ENCODE measurements at places on chromosomes 6 and 20.

- no peak for DNase-seq
Measured at GRCh38 chr6:39696986-39697788, 28.0 kb downstream of the KIF6 start.

DNA sequence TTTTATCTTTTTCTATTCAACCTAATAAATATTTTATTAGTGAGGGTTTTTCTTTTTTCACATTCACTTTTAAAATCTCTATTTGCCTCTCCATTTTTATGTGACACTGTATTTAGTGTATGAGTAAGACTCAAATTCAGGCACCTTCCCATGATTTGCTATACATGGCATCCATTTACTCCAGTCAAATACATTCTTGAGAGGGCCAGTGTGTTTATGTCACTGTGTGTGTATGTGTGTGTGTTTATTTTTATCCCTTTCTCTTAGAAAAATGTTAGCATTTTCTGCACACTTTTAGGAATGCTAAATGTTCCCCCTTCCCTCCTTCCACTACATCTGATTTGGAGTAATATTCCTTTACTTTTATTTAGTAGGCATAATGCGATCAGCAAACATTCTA is 290.0 kb downstream of the PACRG start:
- DNase-seq = no peak

DNA sequence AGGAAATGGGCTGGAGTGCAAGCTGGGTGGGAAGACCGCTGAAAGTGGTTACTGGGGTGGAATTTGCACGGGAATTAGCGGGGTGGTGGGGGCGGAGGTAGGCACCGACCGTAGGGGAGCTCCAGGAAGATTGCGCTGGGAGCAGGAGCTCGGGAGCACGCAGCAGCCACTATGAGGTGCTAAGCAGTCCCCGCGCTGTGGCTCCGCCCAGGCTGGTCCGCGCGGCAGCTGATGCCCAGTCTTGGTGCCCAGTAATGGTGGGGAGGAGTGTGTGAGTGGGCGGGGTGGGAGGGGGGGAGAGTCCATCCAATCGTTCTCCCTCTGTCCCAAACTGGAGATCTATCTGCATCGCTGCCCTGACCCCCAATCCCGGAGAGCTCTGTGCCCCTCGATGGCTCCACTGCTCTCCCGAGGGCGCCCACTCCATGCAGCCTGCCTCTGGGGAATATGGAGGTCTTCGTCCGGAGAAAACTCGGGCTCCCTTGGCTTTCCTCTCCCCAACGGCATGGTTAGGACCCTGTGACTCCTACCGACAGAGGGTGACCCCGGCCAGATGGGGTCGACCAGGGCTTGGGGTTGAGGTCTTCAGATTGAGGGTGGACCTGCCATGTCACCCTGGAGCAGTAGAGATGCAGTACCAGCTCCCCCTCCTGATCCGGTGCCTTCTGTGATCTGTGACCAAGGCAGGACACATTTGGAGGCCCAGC is 5.3 kb downstream of the TP53TG5 start:
- no peak for DNase-seq

DNA sequence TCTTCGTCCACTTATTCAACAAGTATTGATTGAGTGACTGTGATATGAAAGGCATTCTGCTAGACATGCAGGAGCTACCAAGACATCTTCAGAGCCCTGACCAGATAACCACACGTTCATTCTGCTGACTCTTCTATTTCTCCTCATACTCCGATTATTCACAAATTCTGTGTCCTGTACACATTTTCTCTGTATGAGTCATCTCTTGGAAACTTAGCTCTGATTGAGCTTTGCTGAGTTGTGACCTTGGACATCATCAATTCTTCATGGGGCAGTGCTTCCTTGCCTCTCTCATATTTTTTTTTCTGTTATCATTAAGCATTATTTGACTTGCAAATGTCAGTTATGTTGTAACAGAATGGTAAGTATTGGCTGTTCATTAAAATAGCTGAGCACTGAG is 351.6 kb upstream of the CNR1 start:
- DNase-seq = no peak

DNA sequence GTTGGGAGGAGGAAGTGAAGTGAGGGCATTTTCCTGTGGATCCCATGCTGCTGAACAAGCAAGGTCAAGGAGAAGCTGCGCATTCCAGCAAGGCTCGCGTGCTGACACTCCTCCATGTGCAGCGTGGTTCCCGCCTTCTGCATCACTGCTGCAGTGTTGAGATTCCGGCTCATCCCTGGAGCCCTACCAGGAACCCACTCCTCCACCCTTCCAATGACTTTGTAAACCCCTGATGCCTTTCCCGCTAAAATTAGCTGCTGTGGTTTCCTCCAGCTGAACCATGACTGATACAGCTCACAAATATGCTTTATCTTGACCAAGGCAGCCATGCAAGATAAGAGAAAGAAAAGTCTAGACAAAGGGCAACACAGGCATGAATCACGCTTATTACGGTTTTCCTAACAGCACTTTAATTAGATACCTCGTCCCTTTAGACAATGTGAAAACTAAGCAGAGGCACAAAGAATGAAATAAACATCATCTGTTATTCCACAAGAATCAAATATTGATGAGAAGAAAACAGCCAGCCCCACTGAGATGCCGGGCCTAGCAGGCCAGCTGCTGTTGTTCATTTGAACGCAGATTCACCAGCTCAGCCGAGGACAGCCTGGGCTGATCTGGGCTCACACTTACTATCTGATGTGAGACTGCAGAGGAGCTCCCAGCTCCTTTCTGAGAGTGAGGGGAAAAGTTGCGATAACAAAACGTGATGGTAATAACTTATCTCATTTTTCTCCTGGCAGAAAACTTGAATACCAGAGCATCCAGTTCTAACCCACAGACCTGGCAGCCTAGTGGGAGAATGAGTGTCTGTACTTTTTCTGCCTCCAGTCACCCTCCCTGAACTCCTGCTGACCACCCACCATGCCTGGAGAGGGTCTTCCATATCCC is 14.2 kb upstream of the BNIP5 start:
- peak; percentile 92 for DNase-seq

DNA sequence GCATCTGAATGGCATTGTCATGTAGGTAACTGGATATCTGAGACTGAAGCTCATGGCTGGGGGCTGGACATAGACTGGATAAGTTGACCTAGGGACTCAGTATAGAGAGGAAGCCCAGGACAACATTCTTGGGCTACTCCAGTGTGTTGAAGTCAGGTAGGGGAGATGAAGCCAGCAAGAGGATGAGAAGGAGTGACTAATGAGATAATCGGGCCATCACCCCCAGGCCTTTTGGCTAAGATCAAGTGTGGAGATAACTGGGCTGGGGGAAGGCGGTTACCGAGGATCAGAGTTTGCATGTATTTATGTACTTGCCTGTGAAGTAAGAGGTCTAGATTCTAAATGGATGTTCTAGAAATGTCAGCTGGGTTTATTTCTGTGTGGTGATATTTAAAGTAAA is 73.4 kb downstream of the ELOVL2 start:
- DNase-seq = peak; percentile 50

- DNase-seq = no peak
Measured at GRCh38 chr20:3551681-3552434, 81.0 kb downstream of the ATRN start.

GRCh38 chr6:16238963-16239797 is 793 bp downstream of the GMPR start:
- DNase-seq = peak; percentile 49

GRCh38 chr6:44415873-44416502 is 28.5 kb downstream of the CDC5L start:
- peak; percentile 71 for DNase-seq

DNA sequence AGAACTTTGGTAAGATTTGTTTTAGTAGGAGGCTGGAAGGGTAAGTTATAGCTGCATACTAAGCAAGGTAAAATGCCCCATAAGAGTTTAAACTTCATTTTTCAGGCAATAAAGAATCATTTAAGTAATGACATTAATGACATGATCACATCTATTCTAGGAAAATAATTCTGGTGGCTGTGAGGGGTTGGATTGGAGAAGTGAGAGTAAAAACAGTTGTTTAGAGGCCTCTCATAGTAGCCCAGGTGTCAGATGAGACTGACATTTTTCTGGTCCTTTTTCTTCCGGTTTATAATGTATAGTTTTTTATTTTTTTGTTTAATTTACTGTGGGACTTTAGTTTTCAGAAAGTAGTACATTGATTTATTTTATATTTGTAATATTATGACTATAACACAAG is 40.8 kb downstream of the ITCH start:
- DNase-seq = no peak

DNA sequence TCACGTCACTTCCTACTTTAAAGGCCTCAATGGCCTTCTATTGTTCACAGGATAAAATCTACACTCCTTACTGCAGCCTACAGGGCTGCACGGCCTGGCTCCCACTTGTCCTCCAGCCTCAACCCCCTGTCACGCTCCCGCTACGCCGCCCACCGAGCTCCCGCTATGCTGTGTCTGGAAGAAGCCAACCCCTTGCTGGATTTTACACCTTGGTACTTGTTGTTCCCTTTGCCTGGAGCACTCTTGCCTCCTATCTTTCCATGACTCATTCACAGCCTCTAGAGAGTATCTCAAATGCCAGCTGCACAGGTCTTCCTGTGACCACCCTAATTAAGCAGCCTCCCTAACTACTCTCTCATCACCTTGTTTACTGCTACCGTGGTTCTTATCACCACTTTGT is 259.9 kb downstream of the PRKN start:
- DNase-seq = no peak

- DNase-seq = no peak
Measured at GRCh38 chr6:113735491-113735890, 121.7 kb upstream of the MARCKS start.

GRCh38 chr6:108633436-108633835 is 72.7 kb downstream of the FOXO3 start:
- no peak for DNase-seq

DNA sequence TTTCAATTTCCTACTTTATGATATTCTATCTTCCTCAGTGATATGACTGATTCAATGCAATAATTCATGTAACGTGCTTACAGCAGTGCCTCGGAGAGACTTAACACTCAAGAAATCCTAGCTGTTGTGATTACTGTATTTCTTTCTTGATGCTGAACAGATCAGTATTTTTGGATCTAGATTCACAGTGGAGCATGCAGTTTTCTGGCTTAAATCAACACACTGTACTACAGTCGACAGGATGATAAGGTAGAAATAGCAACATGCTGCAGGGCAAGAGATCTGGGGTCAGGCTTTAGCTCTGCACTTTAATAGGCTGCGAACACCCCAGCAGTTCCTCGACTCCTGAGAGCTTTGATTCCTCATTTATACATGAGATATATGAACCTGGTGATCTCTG is 161.0 kb downstream of the AIG1 start:
- no peak for DNase-seq

GRCh38 chr6:33673851-33674250 is 37.6 kb downstream of the UQCC2 start:
- DNase-seq = no peak

- DNase-seq = peak; percentile 57
Measured at GRCh38 chr20:23362392-23363256, 642 bp downstream of the GZF1 start.

DNA sequence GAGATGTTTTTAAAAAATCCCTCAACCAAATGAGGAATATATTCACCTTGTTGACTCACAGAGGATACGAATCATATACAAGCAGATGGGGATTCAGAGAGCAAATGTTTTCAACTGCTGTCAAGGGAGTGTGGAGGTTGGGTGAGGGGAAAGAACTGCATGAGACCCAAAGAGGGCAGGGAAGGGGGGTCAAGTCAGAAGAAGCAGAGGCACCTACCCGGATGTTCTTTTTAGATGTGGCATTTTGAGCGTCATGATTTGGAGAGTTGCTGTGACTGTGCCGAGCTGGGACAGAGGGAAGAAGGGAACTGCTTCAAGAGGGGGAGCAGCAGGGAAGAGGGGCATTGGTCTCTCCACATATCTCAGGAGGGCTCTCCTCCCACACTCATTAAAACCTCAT is 191.3 kb upstream of the PROKR2 start:
- DNase-seq = no peak

DNA sequence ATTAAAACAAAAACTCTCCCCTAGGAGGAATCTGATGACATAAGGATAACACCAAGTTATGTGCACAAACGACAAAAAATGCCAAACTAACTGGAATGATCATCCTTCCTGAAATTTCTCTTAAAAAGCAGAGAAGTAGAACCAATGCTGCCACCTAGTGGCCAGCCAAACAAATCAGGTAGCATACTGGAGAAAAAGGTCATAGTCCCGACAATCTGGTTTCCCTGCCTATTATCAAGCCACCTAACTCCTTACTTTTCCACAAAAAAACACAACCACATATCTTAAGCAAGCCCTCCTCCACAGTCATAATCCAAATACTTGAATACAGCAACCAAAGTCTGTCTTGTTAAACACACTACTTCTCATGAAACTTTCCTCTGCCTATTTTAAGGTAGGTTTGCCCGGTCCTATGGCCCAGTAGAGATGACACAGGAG is 5.3 kb downstream of the OARD1 start:
- DNase-seq = peak; percentile 83

- no peak for DNase-seq
Measured at GRCh38 chr20:6888736-6889395, 121.4 kb downstream of the BMP2 start.

GRCh38 chr20:48910347-48910781 is 11.1 kb upstream of the ARFGEF2 start:
- DNase-seq = peak; percentile 59

- DNase-seq = no peak
Measured at GRCh38 chr20:1204576-1204975, 1.3 kb downstream of the C20orf202 start.

- DNase-seq = peak; percentile 32
Measured at GRCh38 chr6:117976030-117976651, 69.1 kb downstream of the SLC35F1 start.

- DNase-seq = peak; percentile 78
Measured at GRCh38 chr6:36131511-36132245, 1.4 kb downstream of the MAPK13 start.

DNA sequence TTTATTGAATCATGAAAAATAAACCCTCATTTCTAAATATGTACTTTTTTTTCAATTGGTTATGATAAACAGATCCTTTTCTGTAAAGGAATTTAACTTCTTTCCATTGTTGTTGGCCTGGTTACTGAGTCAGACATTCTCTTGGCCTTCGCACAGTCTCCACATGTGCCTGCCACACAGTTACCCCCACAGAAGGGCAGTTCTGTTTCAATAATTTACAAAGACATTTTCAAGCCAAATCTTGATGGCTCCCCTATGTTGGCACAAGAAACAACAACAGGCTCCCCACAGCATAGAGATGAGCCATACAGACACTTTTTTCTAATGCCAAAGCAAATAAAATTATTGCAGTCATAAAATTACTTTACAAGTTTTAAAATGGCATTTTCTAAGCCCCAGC is 55.6 kb upstream of the BEND6 start:
- peak; percentile 69 for DNase-seq

- DNase-seq = no peak
Measured at GRCh38 chr6:167993169-167993568, 4.3 kb upstream of the KIF25 start.

Measured in EH (cell line).